ENCODE measurements at places on chromosomes 2 and 18.

- DNase-seq, result no peak
Observed at GRCh38 chr2:145015561-145015960, 495.6 kb upstream of the ZEB2 start.

- DNase-seq, result no peak
Observed at GRCh38 chr2:234969306-234970098, 17.7 kb downstream of the SH3BP4 start.

GRCh38 chr2:207055257-207055656 is 110.5 kb downstream of the KLF7 start:
- DNase-seq, result no peak

DNA sequence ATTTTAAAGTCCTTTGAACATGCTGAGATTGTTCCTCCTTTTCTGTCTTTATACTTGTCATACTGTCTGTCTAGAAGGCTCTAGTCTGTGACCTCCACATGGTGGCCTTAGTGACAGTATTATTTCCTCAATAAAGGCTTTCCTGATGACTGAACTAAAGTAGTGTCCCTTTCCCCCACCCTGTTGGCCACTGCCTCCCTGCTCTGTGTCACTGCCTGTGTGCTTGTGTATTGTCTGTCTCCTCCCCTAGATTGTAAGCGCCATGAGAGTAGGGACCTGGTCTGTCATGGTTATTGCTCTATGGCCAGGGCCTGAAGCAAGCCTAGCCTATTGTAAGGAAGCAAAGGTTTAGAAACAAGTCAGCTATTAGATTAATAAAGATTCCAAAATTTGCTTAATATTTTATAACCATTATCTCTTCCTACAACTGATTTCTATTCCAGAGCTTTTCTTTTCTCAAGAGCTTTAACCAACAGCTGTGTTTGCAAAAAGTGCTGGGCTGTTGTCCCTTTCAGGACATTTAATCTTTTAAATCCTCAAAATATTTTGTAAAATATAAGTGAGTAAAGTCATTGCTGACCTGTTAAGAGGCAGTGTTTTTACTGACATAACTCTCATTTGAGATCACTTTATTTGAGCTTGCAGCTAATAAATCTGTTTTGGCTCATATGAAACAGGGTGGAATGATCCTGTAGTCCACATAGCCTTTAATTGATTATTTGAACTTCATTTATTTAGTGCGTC is 35.5 kb downstream of the DIS3L2 start:
- DNase-seq, result no peak

DNA sequence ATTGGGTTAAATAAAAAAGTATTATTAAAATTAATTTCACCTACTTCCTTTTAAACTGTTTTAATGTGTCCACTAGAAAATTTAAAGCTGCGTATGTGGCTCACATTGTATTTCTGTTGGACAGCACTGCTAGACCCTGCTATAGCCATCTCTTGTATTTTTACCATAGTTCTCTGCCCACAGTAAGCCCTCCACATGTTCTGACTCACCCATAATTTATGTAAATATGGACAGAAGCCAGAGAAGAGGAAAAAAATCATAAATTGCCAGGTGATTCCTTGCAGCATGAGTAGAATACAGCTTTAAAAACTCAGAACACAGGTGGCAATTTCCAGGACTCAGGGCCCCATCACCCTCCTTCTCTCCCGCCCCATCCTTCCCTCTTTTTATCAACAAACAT is 142.4 kb upstream of the MEX3C start:
- no peak for DNase-seq

DNA sequence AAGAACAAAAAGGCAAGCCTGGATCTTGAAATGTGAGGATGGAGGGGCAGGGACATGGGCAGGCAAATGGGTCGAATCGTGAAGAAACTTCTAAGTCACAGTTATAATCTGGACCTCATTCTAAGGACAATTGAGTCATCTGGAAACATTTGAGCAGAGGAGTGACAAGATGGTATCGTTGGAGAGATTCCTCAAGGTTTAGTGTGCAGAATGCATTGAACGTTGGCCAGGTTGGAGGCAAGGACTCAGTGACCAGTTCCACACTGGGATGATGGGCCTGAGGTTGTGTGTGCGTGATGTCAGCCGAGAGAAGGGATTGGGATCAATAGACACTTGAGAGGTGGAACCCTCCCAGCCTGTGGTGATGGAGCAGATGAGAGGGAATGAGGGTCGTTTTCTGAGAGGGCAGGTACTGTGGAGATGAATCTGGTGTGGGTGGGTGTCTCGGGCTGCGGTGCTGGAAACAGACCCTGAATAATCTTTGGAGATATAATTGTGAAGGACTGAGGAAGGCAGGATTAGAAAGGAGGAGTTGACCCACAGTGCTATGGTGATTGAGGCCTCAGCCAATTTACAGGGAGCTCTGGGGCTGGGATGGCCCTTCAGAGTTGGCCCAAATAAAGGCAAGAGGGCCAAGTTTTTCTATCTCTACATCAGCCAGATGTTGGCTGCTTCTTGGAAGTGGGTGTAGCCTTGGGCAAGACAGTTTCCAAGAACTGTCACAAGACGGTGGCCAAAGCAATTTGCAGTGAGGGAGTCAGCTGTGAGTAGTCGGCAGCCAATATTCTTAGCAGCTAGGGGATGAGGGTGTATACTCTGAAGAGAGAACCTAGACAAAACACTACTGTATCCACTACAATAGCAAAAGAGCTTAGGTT is 5.8 kb upstream of the ZNF532 start:
- peak; percentile 64 for DNase-seq

DNA sequence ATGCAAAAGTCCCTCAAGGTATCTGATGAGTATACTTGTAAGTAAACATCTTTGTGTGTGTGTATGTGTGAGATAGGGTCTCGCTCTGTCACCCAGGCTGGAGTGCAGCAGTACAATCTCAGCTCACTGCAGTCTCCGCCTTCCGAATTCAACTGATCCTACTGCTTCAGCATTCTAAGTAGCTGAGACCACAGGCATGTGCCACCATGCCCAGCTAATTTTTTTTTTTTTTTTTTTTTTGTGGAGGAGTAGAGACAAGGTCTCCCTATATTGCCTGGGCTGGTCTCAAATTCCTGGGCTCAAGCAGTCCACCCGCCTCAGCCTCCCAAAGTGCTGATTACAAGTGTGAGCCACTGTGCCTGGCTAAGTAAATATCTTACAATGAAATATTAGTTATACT is 23.2 kb downstream of the ADAM17 start:
- DNase-seq, result no peak

GRCh38 chr2:142673836-142674235 is 203.6 kb upstream of the KYNU start:
- DNase-seq, result no peak

GRCh38 chr18:649341-649740 is 8.1 kb upstream of the TYMS start:
- no peak for DNase-seq

- no peak for DNase-seq
Observed at GRCh38 chr2:101597347-101597944, 100.1 kb upstream of the MAP4K4 start.

DNA sequence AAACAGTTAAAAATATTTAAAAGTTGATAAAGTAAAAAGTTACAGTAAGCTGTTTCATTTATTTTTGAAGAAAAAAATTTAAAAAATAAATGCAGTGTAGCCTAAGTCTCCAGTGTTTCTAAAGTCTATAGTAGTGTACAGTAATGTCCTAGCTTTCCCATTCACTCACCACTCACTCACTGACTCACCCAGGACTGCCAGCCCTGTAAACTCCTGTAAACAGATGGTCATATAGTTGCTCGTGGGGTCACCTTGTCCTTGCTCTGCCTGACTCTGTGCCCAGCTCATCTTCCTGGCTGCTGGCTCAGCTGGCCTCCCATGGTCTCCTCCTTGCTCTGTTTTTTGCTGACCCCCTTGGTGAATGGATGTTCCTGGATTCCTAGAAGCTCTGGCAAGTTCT is 180.3 kb downstream of the VAPA start:
- no peak for DNase-seq

DNA sequence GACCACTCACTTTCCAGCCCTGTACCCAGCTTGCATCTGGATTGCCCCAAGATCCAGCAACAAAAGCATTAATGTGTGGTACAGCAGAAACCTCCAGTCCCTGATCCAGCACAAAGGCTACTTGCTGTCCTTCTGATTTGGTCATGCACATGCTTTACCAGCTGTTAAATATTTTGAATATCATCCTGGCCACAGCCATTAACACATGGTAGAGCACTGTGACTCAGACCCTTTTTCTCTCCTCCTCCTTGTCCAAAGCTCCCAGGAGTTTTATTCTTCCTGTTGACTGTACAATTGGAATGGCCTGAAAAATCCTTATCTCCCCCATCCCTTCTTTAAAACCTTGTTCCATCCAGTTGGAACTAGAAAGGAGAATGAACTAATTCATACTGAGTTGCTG is 419.7 kb upstream of the TNP1 start:
- no peak for DNase-seq

DNA sequence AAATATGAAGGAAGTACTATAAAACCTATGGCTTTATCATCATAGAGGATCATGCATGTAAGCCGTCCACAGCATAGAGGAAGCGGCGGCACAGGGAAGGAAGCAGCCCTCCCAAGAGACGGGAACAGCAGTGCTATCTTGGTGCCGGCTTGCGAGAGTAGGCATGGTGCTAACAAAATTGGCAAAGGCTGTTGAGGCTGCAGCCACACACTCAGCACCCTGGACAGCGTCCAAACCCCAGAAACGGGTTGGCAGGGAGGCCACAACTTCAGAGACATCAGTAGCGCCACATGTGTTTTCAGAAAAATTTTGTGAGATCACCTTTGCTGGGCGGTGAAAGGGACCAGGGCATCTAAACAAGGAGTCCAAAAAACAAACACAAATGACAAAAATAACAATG is 37.7 kb downstream of the NETO1 start:
- DNase-seq, result no peak

GRCh38 chr2:99422599-99422998 is 67.2 kb downstream of the REV1 start:
- DNase-seq, result no peak

DNA sequence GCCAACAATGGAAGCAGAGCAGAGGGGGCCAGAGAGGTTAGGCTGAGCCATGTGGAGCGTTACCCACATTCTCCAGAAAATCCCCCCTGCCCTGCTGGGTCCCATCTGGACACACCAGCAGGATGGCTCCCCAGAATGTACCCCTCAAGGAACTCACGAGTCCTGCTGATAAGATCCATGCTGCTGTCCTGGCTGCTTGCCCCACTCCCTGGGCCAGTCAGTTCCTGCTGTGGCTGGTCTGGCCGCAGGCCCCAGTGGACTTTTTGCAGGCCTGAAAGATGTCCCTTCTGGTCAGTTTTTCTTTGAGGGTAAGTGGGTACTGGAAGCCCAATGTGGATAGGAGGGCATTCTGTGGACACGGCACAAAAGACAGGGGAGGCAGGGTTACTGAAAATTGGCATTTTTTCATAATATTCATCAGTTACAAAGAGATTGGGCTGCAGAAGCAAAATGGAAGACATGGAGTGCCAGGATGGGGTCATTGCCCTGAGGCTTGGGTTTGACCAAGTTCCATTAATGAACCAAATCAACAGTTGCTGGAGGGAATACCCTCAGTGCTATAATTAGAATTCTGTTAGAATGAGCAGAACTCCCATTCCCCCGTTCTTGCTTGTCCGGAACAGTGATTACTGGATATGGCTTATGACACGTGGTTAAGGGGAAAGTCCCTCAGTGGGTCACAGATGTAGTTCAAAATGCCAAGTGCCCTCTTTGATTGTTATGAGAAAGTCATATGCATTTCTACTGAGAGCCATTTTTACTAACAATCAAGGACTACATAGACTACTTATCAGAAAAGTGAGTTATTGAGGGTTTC is 38.7 kb downstream of the SLC4A5 start:
- DNase-seq, result no peak

- DNase-seq, result no peak
Observed at GRCh38 chr2:239229545-239230279, 171.1 kb downstream of the HDAC4 start.

GRCh38 chr2:172021955-172022354 is 22.2 kb downstream of the METAP1D start:
- no peak for DNase-seq

DNA sequence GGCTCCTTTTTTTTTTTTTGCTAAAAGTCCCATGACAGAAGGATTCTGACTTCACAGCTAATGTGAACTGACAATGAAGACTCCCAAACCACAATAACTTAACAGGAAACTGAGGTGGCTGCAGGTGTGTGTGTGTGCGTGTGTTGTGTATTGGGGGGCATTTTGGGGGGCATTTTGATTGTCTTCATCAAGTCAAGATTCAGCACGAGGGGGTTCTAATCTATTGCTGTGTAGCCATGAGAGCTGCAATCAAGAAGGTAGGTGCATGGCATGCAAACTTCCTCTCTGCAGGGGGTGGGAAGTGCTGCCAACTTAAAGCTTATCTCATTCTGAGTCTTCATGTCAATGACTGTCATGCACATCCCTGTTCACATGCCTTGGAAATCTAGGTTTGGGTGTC is 25.2 kb downstream of the SPRED2 start:
- no peak for DNase-seq

DNA sequence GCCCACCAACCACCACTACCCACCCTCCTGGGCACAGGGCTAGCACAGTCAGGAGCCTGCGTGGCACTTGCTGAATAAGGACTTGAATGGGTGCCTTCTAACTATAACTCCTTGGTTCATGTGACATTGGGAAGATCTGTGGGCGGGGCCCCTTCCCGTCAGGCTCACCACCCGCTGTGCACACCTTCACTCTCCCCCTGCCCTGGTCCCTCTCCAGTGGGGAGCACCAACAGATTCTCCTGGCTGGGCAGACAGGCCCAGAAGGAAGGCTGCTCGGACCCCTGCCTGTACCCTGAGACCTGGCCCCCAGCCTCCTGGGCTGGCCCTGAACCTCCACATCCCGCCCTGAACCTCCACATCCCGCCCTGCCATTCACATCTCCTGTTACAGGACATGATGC is 33.4 kb upstream of the POMC start:
- no peak for DNase-seq

GRCh38 chr18:65347446-65347845 is 403.4 kb upstream of the CDH7 start:
- DNase-seq, result no peak

DNA sequence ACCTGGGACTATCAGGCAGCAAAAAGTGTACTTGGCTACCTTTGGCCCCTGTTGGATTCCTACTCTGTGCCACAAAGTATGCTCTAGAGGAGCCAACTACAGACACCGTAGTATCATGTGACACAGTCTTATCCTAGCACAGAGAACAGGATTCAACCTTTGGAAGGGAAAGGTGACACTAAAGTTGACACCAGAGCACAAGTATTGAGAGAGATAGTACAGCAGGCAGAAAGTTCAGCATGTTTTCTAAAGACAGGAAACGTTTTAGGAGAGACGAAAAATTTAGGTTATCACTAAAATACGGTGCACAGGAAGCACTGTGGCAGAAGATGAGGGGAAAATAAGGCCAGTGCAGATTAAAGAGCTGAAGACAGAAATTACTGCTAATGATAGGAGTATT is 18.6 kb downstream of the SMAD2 start:
- no peak for DNase-seq
